ENCODE measurements at places on chromosomes 2 and 18.

GRCh38 chr2:47193607-47194006 lies 38.5 kb upstream of the STPG4 start:
- DNase-seq, result no peak

DNA sequence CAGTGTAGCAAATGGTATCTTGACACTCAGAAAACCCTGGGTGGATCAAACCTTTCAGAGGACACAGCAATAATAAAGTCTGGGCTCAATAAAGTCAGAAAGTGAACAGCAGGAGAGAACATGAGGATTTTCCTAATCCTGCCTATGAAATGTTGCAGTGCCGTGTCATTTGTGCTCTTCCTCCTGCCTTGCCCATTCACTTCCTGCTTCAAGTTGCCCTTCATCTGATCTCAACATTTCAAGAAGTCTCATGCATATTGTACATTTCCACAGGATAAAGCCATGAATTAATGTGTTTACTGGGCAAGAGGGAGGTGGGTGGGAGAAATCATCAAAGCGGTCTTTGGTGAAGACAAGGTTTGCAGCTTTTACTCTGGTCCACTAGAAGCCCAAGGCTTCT lies 51.1 kb upstream of the STPG4 start:
- DNase-seq, result no peak

DNA sequence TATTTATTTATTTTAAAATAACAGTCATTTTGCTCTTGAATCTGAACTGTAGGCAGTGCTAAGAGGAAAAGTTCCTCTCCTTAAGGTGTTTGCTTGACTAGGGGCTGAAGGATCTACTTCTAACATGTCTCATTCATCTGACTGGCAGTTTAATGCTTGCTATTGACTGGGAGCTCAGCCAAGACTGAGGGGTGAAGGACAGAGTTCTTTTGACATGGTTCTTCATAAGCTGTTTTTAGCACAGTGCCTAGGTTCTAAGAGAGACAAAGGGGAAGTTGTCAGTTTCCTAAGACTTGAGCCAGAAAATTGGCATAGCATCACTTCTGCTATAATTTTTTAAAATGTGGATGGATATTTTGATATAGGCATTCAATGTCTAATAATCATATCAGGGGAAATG lies 73.0 kb downstream of the COMMD1 start:
- no peak for DNase-seq

- DNase-seq, result no peak
Measured at GRCh38 chr2:224404796-224405195, 2.9 kb upstream of the FAM124B start.

GRCh38 chr2:111189106-111189505 lies 68.4 kb downstream of the BCL2L11 start:
- no peak for DNase-seq

DNA sequence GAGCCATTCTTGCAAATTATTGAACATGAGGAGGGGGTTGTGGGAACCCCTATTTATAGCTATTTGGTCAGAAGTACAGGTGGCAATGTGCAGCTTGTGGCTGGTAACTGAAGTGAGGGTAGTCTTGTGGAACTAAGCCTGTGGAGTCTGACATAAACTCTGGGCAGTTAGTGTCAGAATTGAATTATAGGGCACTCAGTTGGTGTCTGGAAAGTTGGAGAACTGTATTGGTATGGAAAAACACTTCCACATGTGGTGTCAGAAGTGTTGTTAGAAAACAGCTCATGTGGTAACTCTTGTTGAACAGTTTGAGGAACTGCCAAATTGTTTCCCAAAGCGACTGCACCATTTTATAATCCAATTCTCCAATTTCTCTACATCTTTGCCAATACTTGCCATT lies 7.5 kb downstream of the RALBP1 start:
- no peak for DNase-seq

DNA sequence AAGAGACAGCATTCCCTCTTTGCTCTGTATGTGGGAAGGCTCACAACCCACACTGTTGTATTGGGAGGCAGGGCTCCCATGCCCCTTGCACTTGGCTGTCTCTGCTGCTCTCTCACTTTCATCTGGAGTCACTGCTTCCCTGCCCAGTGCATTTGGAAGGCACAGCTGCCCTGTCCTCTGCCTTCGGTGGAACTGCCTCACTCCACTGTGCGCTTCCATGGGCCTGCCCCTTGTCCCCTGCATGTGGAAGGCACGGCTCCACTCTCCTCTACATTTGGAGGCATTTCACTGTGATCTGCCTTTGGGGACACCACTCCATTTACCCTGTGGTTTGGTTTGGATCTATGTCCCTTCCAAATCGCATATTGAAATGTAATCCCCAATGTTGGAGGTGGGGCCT lies 9.1 kb upstream of the PROM2 start:
- no peak for DNase-seq

GRCh38 chr2:119862127-119862889 lies 102.6 kb downstream of the PTPN4 start:
- no peak for DNase-seq

GRCh38 chr2:226862623-226863022 lies 26.8 kb downstream of the RHBDD1 start:
- no peak for DNase-seq

Data from GM04503 (cell line).